Memory B cell (primary cell): ENCODE measurements at places on chromosomes 13 and 19.

GRCh38 chr19:2227415-2228156, 8.5 kb downstream of the PLEKHJ1 start:
- H3K4me3 ChIP-seq, result peak overlapping the region; percentile 83
- peaks cover 33% of the 10 kb centered on the region for H3K4me1 ChIP-seq
- H3K27me3 ChIP-seq, result no peaks in the 10 kb centered on the region
- H3K36me3 ChIP-seq, result peaks cover 13% of the 10 kb centered on the region
- DNase-seq, result peak; percentile 65

GRCh38 chr19:43524922-43525835, 1.8 kb downstream of the ETHE1 start:
- H3K4me3 ChIP-seq, result peak overlapping the region; percentile 92
- H3K4me1 ChIP-seq, result peaks cover 28% of the 10 kb centered on the region
- H3K27ac ChIP-seq, result peak overlapping the region; percentile 5
- DNase-seq, result no peak
- no peaks in the 10 kb centered on the region for H3K36me3 ChIP-seq

- DNase-seq, result no peak
- H3K4me3 ChIP-seq, result no peak overlapping the region
- peaks cover 14% of the 10 kb centered on the region for H3K4me1 ChIP-seq
- H3K36me3 ChIP-seq, result peaks cover 19% of the 10 kb centered on the region
Observed at GRCh38 chr19:4844348-4845179, 13.1 kb upstream of the TICAM1 start.

GRCh38 chr19:46904114-46905060, 43.6 kb downstream of the ARHGAP35 start:
- no peaks in the 10 kb centered on the region for H3K27me3 ChIP-seq
- H3K36me3 ChIP-seq, result peaks cover 1% of the 10 kb centered on the region
- H3K27ac ChIP-seq, result no peak overlapping the region
- peaks cover 37% of the 10 kb centered on the region for H3K4me1 ChIP-seq
- DNase-seq, result no peak
- H3K4me3 ChIP-seq, result no peak overlapping the region
